Uterine smooth muscle cell (primary cell): ENCODE measurements at places on chromosomes 16 and 17. TPM values are rescaled to one million over a fixed set of nuclear protein-coding genes. Genes with fewer than 3 reads are reported as not detected.

The CMTM1 gene
- total RNA-seq: 1.2 and 1.5 TPM in 2 replicates

The CMTM2 gene
- total RNA-seq: not detected in 2 replicates

The SMIM36 gene
- total RNA-seq: not detected in 2 replicates

The ATP1B2 gene
- total RNA-seq: not detected in 2 replicates

The HMOX2 gene
- total RNA-seq: 40.7 and 58.1 TPM in 2 replicates

The ABCC12 gene
- total RNA-seq: under 0.01 TPM in 1 of 2 replicates, not detected in the other

The AANAT gene
- not detected in 2 replicates for total RNA-seq

The SLFN12 gene
- 18.7 and 20.3 TPM in 2 replicates for total RNA-seq

The TRPV3 gene
- 1.00 and 1.5 TPM in 2 replicates for total RNA-seq

The BCL7C gene
- total RNA-seq: 51.4 and 53.5 TPM in 2 replicates

The TMEM98 gene
- 88.8 and 143 TPM in 2 replicates for total RNA-seq

The CACNG1 gene
- total RNA-seq: not detected in 2 replicates

The NACA2 gene
- total RNA-seq: not detected in 2 replicates

The AATK gene
- 0.11 and 0.50 TPM in 2 replicates for total RNA-seq

The BRCA1 gene
- 20.0 and 47.0 TPM in 2 replicates for total RNA-seq

The NFATC2IP gene
- total RNA-seq: 14.1 and 21.6 TPM in 2 replicates

The CRHR1 gene
- total RNA-seq: not detected in 2 replicates

The CFAP119 gene
- total RNA-seq: 3.4 and 3.8 TPM in 2 replicates

The TEX19 gene
- 0.12 TPM in 1 of 2 replicates, not detected in the other for total RNA-seq

The TBC1D3G gene
- not detected in 2 replicates for total RNA-seq

The TP53TG3 gene
- not detected in 2 replicates for total RNA-seq

The ZNF200 gene
- total RNA-seq: 8.1 and 9.2 TPM in 2 replicates

The NXPH3 gene
- 0.11 and 0.37 TPM in 2 replicates for total RNA-seq

The OTOP2 gene
- not detected in 2 replicates for total RNA-seq

The DPEP3 gene
- not detected in 2 replicates for total RNA-seq

The SLC16A13 gene
- 1.00 and 1.7 TPM in 2 replicates for total RNA-seq

The CTU2 gene
- 17.9 and 28.8 TPM in 2 replicates for total RNA-seq
